ENCODE measurements at places on chromosomes 5 and 9. TPM values are rescaled to one million over a fixed set of nuclear protein-coding genes. Genes with fewer than 3 reads are reported as not detected.

Gene MCIDAS
- not detected for total RNA-seq

Gene GDNF
- not detected for total RNA-seq

Gene OBP2B
- total RNA-seq = not detected

Gene PRRX2
- total RNA-seq = not detected

Gene PLAC8L1
- total RNA-seq = not detected

Gene ADCY2
- total RNA-seq = 21.7 TPM

Gene PCDHGB3
- total RNA-seq = 21.2 TPM

Gene C7
- total RNA-seq = 25.1 TPM

Gene NME5
- 14.7 TPM for total RNA-seq

Gene C5orf34
- 12.3 TPM for total RNA-seq

Gene DEPDC1B
- total RNA-seq = 14.2 TPM

Gene CCT5
- 180 TPM for total RNA-seq

Gene UGT3A2
- total RNA-seq = 0.18 TPM
